ENCODE measurements at places on chromosomes 5 and 9.

DNA sequence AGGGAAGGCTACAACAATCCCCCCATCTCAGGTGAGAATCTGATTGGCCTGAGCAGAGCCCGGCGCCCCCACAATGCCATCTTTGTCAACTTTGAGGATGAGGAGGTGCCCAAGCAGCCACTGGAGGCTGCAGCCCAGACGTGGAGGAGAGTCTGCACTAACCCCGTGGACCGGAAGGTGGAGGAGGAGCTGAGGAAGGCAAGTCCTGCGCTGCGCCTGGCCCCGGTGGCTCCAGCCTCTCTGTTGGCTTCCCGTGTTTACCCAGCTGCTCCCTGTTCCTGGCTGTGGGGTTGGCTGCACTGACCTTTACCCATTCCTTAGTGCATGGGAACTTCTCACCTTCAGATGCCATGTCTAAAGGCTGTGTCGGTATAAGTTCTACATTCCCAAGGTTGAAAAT lies 11.0 kb upstream of the CEL start:
- DNase-seq, result no peak

GRCh38 chr5:159031915-159032314 lies 67.8 kb downstream of the EBF1 start:
- no peak for DNase-seq

- no peak for DNase-seq
These were observed 60.6 kb upstream of the ADRA1B start for GRCh38 chr5:159855476-159856191.

DNA sequence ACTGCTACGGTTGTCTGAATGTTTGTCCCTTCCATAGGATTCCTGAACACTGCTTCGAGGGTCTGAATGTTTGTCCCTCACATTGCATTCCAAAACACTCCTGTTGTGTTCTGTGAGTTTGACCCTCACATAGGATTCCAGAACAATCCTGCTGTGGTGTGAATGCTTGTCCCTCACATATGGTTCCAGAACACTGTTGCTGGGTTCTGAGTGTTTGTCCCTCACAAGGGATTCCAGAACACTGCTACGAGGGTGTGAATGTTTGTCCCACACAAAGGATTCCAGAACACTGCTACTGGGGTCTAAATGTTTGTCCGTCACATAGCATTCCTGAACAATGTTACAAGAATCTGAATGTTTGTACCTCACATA lies 201.2 kb downstream of the FOXD4L6 start:
- no peak for DNase-seq

DNA sequence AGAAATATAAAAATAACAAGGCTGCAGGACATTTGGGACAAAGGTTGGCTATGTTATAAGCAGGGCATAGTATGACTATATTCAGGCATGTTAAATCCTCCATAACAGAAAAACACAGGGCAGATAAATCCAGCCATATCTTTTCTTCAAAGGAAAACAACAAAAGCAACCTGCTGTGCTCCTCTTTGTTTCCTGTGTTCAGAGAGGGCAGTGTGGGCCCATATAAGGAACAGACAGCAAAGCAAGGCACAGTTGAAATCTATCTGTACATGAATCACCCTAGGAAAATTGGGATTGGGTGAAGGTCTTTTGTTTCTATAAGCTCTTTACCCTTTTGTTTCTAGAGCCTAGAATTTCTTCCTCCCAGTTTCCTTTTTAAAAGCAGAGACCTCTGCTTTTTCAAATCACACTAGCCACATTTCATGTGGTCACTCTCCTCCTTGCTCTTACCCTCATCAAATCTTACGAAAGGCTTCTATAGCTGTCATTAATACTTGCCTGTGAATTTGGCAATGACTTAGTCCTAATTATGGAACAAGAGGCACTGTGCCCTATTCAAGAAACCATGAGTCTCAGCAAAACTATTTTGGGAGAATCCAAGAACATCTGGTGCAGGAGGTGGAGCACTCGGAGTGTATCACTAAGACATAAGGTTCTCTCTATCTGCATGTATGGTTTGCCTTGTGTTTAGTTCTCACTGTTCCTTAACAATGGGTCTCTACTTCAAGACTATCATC lies 1.8 kb downstream of the GZMA start:
- DNase-seq, result peak; percentile 17

DNA sequence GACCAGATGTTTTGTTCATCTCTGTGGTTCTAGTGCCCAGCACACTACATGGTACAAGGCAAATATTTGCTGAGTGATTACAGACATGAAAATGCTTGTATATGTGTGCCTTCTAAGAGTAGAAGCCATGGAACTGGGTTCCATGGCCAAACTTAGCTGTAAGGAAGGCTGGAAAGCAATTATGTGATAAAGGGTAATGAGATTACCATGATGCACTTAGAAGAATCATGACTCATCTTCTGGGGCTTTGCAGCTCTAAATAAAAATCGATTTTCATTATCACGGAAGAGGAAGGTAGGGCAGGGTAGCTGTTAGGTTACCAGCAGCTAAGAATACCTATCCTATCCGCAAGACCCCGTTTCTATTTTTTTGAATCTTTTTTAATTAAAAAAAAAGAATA lies 28.0 kb downstream of the RFK start:
- no peak for DNase-seq

DNA sequence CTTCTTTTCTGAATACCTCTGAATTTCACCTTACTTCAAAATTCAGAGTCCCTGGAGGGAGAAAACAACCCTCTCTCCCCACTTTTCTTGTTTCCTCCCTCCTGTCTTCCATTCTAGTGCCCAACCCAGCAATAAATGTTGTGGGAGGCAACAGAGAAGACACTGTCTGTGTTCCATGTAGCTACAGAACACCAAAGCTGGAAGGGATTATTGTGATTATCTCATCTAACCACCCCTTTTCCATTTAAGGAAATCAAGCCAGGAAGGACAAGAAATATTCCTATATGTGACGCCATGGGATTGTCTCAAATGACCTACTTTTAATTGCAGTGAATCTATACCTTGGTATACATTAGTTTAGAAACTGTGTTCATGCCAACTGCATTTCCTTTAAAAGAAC lies 476.6 kb upstream of the TNC start:
- DNase-seq, result no peak

- no peak for DNase-seq
These were observed 1273.0 kb downstream of the EFNA5 start for GRCh38 chr5:106397700-106398099.

DNA sequence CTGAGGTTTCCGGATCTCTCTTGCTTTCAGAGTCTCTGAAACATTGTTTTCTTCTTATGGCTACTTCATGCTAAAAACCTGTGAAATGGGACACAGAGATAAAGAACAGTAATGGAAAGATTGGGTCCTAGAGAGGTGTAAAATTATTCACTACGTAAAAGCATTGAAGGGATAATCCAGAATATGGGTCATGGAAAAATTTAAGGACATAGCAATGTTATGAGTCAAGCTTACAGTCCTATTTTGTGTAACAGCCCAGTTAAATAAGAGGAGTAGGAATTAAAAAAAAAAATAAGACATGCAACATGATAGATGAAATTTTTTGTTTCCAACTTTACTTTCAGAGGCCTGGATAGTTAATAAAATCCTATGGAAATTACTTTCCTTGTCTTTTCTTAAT lies 61.9 kb upstream of the ELL2 start:
- DNase-seq, result no peak

- DNase-seq, result no peak
These were observed 214.9 kb downstream of the TMEM167A start for GRCh38 chr5:82862261-82862660.

DNA sequence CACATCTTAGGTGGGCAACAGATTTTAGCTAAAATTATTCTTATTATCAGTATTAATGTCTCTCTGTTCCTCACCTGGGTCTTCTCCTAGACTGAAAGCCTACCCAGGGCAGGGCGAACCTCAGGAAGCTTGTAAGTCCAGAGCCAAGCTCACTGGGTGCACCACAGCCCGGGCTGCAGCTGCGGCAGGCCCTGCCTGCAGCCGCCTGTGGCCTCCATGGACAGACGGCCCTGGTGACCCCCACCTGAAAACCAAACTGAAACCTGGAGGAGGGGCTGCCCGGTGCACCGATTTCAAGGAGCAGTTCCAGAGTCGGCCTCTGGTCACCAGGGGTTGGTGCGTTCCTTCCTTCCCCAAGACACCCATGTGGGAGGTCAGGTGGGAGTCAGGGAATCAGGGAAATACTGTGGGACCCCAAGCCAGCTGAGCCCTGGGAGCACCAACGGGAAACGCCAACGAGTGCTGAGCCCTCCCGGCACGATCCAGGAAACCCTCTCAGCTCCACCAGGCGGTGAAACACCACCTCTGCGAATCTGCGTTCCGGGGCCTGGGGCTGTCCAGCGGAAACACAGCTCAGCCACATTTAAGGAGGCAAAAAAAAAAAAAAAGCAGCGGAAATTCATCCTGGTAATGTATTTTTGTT lies 68.6 kb upstream of the PPP1R26 start:
- no peak for DNase-seq

DNA sequence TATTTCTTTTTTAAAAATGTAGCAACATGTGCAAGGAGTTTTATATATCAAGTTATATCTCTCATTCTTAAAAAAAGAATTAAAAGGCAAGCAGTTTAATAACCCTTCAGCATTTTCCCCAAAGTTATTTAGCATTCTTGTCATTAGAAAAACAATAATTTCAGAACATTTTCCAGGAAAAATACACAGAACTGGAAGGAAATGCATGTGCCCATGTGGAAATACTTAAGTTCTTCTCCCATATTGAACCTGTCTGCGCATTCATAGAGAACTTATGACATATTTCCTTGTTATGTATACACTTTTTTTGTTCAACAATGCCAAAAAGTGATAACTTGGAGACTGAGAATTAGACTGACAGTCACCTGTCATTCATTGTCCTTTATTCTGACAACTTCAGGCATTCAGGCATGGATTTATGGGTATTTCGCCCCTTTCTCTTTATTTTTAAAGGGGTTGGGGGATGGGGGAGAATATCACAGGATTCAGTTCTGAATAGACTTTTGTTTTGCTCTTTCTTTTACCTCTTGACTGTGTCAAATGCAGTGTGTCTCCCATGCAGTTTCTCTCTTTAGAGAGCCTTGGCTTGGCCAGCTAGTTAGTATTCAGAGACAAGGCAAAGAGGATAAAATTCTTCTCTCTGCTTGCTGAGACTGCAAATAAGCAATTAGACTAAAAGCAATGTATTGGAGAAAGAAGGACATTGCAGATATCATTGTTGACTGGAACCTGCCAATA lies 701.0 kb downstream of the NR2F1-AS1 start:
- DNase-seq, result no peak

- peak; percentile 50 for DNase-seq
These were observed 3.2 kb downstream of the SURF2 start for GRCh38 chr9:133359399-133360175.

DNA sequence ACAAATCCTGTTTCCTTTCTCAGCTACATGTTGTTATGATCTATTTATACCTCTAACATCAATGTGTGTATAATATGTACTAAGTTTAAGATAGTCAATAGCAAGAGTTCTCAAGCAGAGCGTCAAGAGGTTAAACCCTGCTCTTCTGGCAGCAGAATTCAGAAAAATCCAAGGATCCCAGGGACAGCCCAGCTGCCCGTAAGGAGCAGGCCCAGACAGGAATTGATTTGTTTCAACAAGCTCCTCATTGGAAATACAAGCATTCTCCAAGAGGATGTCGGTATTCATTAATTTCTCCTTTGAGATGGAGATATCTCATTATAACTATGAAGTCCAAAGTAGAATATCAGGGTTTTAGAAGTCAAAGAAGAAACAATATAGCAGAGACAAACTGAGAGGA lies 14.9 kb downstream of the EFNA5 start:
- DNase-seq, result no peak

DNA sequence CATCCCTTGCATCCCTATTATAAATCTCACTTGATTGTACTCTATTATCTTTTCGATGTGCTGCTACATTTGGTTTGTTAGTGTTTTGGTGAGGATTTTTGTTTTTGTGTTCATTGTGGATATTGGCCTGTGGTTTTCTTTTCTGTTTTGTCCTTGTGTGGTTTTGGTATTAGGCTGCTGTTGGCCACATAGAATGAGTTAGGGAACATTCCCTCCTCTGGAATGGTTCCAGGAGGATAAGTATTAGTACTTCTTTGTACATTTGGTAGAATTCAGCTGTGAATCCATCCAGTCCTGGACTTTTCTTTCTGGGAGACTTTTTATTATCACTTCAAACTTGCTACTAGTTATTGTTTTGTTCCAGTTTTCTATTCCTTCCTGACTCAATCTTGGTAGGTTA lies 287.2 kb downstream of the CWC27 start:
- DNase-seq, result no peak

DNA sequence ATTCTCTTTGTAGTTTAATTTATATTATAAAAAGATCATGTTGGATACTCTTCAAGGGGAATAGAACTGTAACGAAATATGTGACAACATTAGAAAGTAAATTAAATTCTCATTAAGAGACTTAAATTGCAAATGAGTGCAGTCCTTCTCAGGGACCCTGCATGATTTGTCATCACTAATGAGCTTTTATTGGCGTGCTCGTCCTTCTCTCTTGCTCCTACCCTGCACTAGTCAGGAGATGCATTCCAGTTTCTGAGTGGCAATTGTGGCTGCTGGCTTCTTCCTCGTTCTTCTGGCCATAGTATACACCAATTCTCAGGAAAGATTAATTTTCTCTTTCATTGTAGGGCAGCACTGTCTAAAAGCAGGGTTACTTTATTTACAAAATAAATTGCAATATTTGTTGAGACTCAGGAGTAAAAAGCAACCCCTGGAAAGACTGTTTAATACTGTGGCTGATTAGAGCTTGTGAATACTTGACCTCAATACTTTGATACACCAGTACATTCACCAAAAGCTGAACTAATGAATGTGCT lies 376.3 kb upstream of the CHD1 start:
- no peak for DNase-seq

DNA sequence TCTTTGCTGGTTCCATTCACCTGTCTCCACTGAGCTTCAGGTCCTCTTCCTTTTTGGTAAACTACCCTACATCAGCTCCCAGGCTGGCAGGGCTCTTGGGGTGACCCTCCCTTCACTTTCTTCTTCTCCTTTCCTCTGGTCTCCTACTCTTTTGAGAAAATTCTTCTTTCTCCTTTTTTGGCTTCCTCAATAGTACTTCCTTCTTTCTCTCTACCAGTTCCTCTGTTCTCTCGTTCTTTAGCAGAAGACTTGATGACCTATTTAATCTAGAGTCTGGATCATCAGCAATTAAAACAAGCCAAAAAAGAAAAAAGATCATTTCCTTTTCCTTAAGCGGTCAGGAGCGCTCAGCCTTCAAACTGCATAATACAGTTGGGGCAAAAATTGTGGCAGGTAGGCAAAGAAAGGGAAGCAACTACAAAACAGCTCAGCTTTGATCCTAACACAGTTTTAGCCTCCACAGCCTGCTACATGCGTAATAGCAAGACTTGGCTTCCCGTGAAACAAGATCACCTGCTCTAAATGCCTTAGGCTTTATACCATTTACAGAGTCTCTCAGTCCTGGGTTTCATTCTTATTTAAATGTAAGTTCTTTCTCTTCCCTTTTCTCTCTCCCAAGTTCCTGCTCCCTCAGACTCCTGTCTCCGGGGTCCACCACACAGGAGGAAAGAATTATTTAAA lies 14.0 kb upstream of the GSN start:
- DNase-seq, result no peak

All from CD4-positive, alpha-beta T cell treated with Interleukin-6 for 4 hours (primary cell).